ENCODE measurements at places on chromosomes 2 and 18.

DNA sequence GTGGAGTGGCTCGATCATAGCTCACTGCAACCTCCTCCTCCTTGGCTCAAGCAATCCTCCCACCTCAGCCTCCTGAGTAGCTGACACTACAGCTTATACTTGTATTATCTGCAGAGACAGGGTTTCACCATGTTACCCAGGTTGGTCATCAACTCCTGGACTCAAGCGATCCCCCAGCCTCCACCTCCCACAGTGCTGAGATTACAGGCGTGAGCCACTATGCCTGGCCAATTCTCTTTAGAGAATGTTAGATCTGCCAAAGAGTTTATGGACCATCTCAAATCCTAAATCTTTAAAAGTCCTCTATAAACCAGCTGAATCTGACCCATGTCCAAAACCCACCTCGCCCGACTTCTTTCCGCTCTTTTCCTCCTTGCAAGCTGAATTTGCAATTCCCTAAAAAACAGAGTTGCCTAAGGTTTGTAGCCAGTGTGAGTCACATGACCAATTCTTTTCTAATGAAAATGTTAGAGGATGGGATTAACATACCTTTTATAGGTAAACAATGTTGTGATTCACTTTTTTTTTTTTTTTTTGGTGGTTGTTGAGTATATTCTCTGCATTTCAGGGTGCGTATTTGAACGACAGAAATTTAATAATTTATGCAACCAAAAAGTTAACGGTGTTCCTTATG lies 2.4 kb upstream of the PMAIP1 start:
- DNase-seq = no peak

DNA sequence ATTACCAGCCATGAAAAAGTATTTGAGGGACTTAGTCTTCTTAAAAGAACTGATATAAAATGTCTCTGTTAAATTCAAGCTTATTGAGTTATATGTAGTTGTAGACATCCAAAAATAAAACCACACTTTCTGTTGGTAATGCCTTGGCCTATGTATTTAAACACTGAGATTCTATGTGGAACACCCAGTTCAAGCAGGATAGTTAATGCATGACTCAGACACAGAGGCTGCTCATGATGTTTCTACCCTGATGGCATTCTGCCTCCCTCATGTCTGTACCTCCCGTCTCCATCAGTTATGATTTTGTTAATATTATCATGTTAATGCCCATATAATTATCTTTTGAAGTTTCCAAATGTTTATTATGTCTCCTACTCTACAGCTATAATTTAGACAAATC lies 164.5 kb downstream of the XIRP2 start:
- no peak for DNase-seq

DNA sequence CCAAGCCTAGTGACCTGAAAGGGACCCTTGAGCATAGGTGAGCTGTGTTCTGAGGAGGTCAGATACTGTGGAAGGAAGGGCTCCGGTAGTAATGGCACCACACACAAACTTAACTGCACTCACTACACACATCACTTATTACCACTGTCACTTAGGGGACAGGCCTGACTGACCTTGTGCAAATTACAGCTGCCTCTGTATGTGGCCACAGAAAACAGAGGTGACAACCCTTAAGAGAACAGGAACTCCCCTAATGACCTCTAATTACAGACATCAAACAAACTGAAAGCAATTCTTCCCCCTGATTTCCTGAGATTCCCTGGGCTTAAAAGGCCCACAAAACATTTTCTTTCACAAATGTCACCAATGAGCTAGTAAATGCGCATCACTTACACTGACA lies 360.6 kb downstream of the RND3 start:
- no peak for DNase-seq

- no peak for DNase-seq
These were observed 22.1 kb downstream of the KIF1A start for GRCh38 chr2:240797914-240798313.

- DNase-seq = no peak
These were observed 9.7 kb downstream of the CREB1 start for GRCh38 chr2:207539470-207539869.

GRCh38 chr2:59882822-59883221 lies 670.6 kb downstream of the BCL11A start:
- DNase-seq = no peak

DNA sequence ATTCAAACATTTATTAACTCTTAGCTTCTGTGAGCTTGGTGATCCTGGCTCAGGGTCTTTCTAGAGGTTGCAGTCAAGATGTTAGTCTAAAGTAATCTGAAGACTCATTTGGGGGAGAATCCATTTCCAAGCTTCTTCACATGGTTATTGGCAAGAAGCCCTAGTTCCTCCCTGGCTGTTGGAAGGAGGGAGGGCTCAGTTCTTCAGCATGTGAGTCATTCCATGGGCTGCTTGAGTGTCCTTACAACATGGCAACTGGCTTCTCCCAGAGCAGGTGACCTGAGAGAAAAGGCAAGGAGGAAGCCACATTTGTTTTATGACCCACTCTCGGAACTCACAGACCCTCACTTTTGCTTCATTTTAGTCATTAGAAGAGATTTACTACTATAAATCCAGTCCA lies 10.6 kb upstream of the C2orf74 start:
- DNase-seq = no peak

GRCh38 chr2:18117592-18117991 lies 239.1 kb downstream of the KCNS3 start:
- DNase-seq = no peak

DNA sequence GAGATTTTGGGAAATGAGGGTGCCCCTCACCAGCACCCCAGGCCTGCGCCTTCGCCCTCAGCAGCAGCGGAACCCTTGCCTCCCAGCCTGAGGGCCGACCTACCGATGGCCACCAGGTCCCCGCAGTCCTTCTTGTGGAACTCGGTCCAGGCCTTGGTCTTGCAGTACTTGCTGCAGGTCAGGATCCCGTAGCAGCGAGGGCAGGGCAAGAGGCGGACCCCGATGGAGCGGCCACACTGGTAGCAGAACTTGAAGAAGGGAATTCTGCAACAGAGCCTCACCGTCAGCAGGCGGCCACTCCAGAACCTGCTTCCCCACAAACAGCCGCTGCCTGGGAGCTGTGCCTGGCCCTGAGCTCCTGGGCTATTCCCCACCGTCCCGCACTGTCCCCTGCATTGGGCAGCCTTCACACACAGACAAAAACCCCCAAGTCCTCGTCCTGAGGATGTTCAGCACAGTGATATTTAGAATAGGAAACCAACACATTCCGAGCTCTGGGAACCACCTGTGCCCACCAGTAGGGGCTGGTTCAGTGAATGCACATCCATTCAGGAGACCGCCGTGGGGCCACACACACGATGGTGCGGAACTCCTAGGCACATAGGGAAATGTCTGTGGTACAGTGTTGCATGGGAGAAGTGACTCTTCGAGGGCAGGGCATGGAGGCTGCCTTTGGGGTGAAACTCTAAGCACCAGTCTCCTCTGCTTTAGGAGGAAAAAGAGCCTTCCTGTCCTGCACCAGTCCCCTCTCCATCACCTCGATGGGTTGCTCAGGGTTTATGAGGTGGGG lies 45.6 kb downstream of the GPC1 start:
- no peak for DNase-seq

DNA sequence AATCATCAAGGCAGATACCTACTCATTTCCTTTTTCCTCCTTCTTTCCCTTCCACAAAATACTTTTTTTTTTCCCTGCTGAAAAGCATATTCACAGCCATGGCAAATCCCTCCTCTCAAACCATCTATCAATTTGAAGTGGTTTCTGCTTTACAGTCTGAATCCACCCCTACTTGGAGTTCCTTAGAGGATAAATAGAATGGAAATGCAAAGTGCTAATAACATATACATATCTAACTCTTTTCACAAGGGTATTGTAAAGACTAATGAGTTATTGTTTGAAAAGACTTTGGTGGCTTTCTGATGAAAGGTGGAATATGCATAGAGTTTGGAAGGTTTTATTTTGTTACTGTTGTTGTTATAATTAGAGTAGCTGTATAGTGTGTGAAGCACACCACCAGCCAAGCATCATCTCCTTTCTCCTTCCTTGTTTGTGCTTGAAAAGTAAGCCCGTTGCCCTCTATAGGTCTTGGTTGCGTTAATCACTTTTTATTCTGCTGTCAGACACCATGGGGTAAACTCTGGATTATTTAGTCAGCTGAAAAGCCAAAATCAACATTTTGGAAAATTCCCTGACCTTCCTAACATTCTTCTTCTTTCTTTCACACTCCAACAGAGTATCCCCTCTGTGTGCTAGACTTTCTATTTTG lies 2126.9 kb upstream of the CELF4 start:
- no peak for DNase-seq

DNA sequence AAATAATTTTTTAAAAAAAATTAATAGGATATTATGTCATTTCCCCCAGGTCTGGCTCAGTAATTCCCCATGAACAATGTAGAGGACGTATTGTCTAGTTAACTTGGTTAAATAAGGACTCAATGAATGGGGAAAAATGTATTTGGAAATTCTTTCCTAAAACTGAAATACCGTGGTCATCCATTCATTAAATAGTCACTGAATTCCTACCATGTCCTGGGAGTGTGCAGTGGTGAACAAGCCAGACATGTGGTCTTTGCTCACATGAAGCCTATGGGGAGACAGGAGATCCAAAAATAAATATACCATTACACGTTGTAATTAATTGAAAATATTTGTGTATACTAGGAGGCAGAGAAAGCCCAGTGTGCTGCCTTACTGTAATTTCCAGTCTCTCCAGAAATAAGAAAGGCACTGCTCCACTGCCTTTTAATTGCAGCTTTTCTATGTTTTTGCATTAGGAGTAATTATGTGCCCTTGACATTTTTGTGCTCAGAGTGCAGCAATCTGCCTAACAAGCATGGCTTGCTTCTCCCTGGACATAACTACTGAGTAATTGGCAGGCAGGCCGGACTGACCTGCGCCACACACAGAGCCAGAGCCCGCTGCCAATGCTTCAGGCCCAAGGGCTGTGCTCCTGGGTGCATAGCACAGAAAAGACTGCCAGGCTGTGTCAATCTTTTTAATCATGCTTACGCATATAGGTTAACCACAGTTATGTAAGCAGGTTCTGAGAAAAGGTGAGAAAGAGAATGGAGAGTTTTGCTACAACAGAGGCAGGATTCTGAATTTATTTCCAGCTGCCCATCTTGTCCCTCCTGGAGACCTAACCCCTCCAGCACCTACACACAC lies 22.2 kb upstream of the TTC39C start:
- DNase-seq = no peak

- DNase-seq = no peak
These were observed 107.7 kb downstream of the CBLN2 start for GRCh38 chr18:72436401-72436800.

DNA sequence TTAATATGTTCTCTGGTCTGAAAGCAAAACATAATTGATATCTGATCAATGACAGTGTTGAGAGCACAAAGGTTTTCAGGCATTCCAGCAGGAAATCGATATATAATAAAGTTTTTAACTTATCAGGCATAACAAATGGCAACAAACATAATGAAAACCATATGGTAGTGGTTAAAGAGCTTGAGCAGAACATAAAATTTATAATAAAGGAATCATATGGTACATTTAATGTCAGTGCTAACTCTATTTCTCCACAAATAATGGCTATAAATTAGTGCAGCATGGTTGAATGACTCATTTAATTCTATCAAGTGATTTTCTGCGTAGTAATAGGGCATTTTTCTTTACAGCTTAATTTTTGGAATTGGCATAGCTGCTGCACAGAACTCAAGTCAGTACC lies 306.2 kb downstream of the FSIP2 start:
- no peak for DNase-seq

All from stimulated activated CD4-positive, alpha-beta T cell treated with anti-CD3 and anti-CD28 coated beads, TNF-alpha, amount 100 ng/mL, for 48 hours (primary cell).